ENCODE measurements at places on chromosomes 4 and X.

- no peak for DNase-seq
Measured at GRCh38 chrX:108001218-108001814, 19.1 kb upstream of the TEX13B start.

- peak; percentile 48 for DNase-seq
Measured at GRCh38 chr4:165131247-165131832, 18.7 kb upstream of the TMEM192 start.

DNA sequence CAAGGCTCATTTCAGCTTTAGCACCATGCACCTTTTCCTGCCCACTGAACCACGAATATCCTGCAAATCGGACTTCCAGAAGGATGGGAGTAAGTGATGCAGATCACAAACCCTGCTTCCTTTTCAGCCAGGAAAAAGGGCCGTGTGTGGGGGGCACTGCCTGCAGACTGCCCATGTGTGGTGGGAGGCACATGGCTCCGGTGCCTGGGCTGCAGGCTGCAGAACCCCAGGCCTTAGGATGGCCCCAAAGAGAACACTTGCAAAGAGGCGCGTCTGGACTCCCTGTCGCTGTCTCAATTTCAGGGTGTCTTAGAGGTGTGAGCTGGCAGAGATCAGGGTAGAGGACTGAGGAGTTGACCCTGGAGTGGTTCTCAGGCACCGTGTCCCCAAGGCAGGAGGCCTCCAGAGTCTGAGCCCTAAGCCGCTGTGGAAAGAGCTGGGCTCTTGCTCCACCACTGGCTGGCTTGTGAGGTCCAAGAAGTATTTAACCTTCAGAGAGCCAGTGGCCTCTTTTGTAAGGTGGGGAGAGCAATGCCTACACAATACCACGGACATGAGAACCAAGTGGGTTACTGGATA, 97.0 kb downstream of the ENPP6 start:
- no peak for DNase-seq

GRCh38 chr4:20086799-20087521, 164.7 kb upstream of the SLIT2 start:
- DNase-seq: no peak

GRCh38 chrX:153741446-153741845, 16.8 kb downstream of the ABCD1 start:
- no peak for DNase-seq

DNA sequence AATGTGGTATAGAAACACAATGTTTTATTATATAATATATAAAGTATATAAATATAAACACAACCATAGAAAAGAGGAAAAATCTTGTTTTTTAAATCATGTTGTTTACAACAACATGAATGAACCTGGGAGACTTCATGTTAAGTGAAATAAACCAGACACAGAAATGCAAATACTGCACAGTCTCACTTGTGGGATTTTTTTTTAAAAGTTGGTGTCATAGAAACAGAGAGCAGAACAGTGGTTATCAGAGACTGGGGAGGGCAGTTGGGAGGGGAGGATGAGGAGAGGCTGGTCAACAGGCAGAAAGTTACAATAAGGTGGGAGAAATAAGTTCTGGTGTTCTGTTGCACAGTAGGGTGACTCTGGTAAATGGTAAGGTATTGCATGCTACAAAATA, 57.1 kb downstream of the FREM3 start:
- DNase-seq: no peak

DNA sequence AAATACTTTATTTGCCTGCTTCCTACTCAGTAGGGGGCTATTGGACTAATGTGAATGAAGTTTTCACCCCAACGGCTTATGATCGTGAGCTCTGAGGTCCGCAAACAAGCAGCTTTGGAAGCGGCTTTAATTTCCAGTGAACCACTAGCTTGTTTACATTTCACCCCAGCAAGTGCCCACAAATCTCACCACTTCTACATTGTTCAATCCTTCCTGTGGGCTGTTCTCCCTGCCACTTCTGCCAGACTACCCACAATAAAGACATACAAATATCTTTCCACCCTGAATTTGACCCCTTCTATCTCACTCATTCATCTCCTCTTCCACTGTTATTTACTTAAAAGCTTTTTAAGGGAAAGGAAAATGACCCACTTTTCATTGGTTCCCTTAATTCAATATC, 98.0 kb downstream of the CDS1 start:
- no peak for DNase-seq

DNA sequence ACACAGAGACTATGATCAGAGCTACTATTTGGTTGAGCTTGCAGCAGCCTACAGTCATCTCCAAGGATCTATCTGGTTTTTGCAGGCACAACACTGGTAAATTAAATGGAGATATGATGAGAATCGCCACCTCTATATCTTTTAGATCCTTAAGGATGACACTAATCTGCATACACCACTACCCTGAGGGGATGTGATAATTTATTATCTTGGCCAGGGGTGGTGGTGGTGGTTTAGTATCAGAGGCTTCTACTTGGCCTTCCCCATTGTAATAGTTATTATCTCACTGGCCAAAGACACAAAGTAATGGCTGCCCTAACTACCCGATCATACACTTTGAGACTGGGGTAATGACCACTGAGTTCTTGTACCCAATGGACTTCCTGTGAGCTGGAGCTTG, 21.2 kb downstream of the CCDC160 start:
- no peak for DNase-seq

DNA sequence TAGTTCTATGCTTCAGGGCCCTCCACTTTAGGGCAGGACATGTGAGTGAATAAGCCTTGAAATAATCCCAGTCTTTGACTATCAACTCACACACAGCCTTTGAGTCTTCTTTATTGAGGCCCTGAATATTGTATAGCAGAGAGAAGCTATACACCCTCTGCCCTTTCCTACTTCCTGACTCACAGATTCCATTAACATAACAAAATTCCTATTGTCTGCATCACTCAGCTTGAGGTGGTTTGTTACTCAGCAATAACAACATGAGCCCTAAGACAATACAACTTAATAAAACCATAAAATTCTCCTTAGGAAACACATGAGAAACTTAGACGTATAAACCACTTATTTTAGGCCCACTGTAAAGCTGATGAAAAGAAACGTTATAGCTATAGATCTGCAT, 680.3 kb upstream of the DIAPH2 start:
- no peak for DNase-seq

GRCh38 chr4:16006771-16007446, 43.9 kb upstream of the FGFBP2 start:
- DNase-seq: no peak

- DNase-seq: no peak
Measured at GRCh38 chr4:80240976-80241375, 25.5 kb upstream of the FGF5 start.

- DNase-seq: no peak
Measured at GRCh38 chr4:83231620-83232076, 53.0 kb downstream of the COQ2 start.

GRCh38 chr4:23973308-23973855, 83.5 kb upstream of the PPARGC1A start:
- DNase-seq: no peak

- DNase-seq: no peak
Measured at GRCh38 chrX:56069299-56069931, 162.7 kb upstream of the KLF8 start.
